ENCODE measurements at places on chromosomes 2 and 18.

DNA sequence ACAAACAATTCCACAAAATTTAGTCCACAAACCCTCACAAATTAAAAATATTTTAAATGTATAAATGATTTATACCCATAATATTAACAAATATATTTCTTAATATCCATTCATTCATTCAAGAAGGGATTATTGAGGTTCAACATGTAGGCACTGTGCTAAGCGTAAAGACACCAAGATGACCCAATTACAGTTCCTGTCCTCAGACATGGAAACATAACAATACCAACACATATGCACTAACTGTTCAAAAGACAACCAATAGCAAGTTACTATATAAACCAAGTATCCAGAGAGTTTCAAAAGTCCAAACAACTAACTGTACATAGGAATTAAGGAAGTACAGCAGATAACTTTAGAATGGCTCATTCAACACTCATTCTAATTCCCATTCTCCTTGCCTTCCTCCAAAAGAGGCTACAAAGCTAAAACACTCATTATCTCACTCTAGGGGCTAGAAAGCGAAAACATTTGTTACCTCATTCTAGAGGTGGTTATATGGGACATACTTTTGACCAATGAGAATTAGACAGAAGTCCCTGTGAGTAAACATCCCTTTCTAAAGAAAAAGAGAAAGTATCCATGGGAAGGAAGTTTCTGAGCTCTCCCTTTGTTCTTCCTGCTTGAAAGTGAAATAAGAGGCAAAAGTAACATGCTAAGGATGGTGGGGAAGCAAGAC, 292.4 kb downstream of the ZEB2 start:
- no peak for DNase-seq

- no peak for DNase-seq
Observed at GRCh38 chr18:46167971-46168370, 63.8 kb downstream of the HAUS1 start.

- no peak for DNase-seq
Observed at GRCh38 chr18:76621226-76621625, 126.2 kb upstream of the ZNF516 start.

DNA sequence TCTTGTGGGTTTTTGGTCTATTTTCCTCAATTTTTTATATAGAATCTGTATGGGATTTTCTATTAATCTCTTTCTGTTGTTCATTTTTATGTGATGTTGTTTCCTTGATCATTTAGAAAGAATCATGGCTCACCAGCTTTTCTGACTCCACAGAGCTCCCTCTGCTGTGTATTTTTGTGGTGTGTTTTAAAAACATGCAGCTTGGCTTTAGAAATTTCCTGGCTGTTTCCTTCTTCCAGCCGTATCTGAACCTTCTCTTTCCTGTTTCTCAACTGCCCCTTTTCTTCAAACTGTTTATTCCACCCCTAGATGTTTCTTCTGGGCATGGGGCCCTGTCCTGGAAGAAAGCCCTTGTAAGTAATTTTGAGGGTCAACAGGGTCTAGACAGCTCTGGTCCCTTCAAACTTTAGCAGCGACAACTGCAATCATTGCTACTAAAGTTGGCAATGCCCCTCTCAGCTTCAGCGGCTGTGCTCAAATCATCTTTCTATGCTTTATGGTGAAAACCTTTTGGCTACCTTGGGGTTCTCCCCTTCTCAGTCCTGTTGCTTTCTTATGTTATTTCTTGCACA, 17.6 kb upstream of the COPS8 start:
- no peak for DNase-seq

- DNase-seq = no peak
Observed at GRCh38 chr2:203693242-203693879, 13.1 kb upstream of the CD28 start.

DNA sequence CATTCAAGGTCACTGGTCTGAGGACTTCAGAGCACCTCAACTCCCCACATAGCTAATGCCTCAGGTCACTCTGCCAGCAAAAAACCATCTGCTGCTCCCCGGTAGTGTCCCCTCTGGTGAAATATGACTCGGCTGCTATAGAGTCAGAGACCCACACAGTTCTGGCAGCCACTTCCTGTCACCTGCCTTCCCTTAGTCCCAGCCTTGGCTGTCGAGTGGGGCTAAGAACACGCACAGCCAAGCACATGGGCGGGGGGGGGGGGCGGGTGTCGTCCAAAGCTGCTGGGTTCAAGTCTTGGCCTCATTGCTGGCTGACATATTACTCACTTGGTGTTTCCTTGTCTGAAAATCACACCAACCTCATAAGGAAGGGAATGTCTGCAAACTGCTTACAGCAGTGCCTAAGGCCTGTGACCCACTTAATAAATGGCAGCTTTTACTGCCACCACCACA, 37.5 kb downstream of the POLR1A start:
- no peak for DNase-seq

- DNase-seq = peak; percentile 74
Observed at GRCh38 chr2:48508461-48509124, 21.4 kb upstream of the STON1 start.

- DNase-seq = no peak
Observed at GRCh38 chr2:67304300-67304890, 92.7 kb upstream of the ETAA1 start.

GRCh38 chr2:46268196-46268595, 29.0 kb upstream of the EPAS1 start:
- no peak for DNase-seq

- no peak for DNase-seq
Observed at GRCh38 chr2:199727306-199727705, 123.7 kb downstream of the FTCDNL1 start.

- DNase-seq = no peak
Observed at GRCh38 chr18:53991805-53992204, 232.7 kb downstream of the MBD2 start.

DNA sequence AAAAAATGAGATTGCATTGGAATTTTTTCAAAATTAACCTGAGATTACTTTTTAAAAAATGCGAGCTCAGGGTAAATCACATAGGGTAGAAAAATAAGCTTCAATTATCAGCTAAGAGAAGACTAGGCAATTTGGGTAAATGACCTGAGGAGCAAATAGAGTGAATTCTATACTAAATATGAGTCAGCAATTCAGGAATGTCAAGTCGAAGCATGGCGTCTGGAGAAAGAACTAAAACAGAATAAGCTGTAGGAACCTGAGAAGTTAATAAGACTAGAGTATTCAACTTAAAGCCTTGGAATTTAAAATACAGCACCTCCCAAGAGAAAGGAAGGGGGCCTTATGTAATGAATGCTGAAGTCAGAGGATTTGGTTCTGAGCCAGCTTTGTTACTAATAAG, 487.0 kb downstream of the SUCLG1 start:
- DNase-seq = no peak

- no peak for DNase-seq
Observed at GRCh38 chr18:10860382-10860781, 289.0 kb downstream of the PIEZO2 start.

GRCh38 chr2:1685957-1686783, 58.1 kb downstream of the PXDN start:
- peak; percentile 38 for DNase-seq

GRCh38 chr2:176317623-176318065, 48.4 kb downstream of the MTX2 start:
- DNase-seq = no peak

- no peak for DNase-seq
Observed at GRCh38 chr2:19859565-19859964, 42.2 kb downstream of the TTC32 start.

GRCh38 chr2:209389171-209389618, 34.7 kb upstream of the MAP2 start:
- DNase-seq = no peak

DNA sequence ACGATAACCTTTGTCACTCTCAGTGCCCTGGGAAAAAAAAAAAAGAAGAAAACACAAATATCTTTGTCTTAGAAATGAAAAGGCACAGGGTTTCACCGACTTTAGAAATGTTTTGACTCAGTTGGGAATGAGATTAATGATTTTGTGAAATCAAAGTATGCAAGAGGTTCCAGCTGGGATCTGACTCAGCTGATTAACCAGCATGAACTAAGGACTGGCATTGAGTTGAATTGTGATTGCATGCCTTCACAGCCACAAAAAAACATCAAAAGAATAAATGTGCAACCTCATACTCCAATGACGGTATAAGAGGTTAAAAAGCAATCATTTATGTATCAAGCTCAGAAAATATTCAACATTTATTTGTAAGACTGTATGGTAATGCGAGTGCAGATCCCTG, 566.6 kb upstream of the DSEL start:
- DNase-seq = no peak

GRCh38 chr2:112045446-112046014, 9.5 kb upstream of the TMEM87B start:
- DNase-seq = no peak

DNA sequence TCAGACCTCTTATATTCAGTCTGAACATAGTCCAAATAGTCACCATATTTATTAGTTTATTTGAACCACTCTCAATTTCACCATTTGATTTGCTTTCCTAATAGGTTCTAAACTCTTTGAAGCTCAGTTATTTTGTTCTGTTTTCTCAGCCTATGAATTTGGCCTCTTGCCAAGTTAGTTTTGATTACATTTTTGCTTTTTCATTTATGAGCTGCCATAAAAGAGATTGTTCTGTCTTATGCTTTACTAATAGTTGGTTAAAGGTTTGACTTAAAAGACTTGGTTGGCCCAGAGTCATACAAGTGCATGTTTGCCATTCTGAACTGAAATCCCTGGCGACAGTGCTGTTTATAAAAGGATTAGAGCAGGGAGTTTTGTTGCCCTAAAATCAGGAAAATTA, 85.9 kb upstream of the RANBP2 start:
- DNase-seq = no peak

DNA sequence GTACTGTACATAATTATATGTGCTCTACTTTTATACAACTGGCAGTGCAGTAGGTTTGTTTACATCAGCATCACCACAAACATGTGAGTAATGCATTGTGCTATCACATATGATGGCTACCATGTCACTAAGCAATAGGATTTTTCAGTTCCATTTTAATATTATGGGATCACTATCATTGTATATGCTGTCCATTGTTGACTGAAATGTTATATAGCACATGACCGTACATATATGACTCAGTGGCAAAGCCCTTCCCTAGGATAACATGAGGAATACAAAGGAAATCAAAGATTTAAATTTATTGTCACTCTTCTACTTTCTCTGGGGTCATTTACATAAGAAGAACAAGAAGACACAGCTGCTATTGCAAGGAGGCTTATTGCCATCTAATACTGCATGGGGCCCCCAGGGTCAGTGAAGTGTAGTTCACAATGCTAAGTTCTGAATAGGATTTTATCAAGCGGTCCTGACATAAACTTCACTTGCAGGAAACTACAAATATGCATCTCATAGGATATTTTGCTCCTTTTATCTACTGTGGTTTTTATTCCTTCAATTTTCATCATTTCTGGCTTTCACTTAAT, 21.8 kb downstream of the PDE1A start:
- DNase-seq = no peak

DNA sequence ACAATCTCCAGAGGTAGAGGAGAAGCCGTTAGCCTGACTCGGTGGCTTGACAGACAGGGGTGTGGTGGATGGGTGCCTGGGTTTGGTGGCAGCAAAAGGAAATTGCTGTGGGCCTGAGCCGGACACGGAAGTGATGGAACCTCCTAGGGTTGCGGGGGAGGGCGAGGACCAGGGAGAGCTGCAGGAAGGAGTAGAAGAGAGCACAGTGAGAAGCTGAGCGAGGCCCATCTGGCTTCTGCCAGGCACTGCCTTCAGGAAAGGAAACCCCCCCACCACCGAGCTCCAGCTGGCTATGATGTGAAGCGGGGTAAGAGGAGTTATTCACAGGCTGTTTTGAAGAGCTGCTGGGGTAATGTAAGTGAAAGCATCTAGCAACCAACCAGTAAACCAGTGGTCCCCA, 134.6 kb downstream of the TSN start:
- no peak for DNase-seq

DNA sequence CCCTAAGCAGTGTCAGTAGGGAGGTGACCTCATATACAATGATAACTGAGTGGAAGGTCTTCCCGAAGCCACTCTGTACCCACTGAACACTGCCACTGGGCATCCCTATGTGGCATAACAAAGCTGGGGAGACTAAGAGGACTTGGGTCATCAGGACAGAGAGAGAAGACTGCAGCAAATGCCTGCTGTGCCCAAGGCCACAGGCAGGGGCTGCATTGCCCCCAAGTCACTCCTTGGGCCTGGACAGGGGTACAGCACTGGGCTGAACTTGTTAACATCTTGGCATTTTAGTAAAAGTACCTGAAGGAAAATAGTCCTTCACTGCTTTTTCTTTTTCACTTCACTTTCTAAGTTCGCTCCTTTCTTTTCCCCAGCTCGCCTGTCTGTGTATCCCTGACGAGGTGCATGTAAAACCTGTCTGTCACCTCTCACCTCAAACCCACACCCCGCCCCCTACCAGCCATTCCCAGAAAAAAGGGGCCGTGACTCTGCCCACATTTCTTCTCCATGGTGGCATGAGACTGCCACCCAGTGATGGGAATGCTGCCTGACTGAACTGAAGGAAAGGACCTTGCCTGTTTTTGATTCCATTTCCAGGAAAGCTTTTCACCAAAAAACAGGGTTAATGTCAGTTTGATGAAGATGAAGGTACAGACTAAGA, 62.9 kb downstream of the MTHFD2 start:
- peak; percentile 38 for DNase-seq

DNA sequence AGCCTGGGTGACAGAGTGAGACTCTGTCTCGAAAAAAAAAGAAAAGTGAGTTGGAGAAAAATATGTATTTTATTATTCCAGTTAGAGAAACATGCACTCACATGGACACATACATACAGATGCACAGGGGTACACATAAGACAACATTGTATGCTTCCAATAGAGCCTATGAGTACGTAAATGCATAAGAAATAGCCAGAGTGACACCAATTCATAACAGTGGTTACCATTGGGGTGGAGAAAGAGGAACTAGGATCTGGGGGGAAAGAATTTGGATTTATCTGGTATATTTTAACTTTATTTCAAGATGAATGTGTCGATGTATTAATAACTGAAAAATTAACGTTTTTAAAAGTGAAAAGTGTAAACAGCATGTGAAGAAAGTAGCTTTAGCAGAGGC, 16.1 kb downstream of the IL36A start:
- DNase-seq = no peak

DNA sequence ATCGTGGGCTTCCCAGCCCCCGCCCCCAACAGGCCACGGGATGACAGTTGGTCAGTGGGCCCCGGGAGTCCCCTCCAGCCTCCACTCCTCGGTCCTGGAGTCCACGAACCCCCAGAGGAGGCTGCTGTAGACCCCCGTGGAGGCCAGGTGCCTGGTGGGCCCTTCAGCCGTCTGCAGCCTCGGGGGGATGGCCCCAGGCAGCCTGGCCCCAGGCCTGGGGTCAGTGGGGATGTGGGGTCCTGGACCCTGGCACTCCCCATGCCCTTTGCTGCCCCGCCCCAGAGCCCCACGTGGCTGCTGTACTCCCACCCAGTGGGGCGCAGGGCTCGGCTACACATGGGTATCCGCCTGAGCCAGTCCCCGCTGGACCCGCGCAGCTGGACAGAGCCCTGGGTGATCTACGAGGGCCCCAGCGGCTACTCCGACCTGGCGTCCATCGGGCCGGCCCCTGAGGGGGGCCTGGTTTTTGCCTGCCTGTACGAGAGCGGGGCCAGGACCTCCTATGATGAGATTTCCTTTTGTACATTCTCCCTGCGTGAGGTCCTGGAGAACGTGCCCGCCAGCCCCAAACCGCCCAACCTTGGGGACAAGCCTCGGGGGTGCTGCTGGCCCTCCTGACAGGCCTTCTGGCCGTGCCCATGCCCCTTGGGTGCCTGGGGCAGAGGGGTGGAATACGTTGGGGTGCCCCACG, 7.6 kb downstream of the NEU4 start:
- DNase-seq = no peak
